ENCODE measurements at places on chromosomes 6 and 20.
A peak's percentile ranks its signal among the peaks of the same experiment; 100 is the strongest.

- DNase-seq: no peak
Measured at GRCh38 chr20:23826541-23827021, at the start of gene CST2. Gene CST2 (minus strand): TSS chr20:23826729. CDS start chr20:23826660, 69 bp downstream.

DNA sequence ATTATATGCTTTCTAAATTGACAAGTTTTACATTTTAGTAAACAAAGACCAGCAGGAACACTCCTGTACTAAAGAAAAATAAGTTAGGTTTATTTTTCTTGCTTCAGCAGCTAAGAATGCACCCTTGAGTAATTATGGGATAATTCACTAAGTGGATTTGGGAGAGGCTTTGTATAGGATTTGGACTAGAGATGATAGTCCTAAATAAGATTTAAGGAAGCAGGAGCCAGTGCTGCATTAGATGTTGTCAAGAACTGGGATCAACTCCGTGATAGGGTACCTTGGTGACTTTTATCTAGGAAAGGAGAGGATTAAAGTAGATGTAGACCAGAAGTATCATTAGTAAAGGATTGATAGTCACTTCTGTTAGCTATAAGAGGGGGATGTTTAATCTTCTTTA is 4.1 kb upstream of the C6orf141 start:
- no peak for DNase-seq

- DNase-seq: no peak
Measured at GRCh38 chr6:115078555-115078954, 735.7 kb upstream of the HS3ST5 start.

- no peak for DNase-seq
Measured at GRCh38 chr20:9148291-9148690, 79.4 kb downstream of the PLCB4 start.

DNA sequence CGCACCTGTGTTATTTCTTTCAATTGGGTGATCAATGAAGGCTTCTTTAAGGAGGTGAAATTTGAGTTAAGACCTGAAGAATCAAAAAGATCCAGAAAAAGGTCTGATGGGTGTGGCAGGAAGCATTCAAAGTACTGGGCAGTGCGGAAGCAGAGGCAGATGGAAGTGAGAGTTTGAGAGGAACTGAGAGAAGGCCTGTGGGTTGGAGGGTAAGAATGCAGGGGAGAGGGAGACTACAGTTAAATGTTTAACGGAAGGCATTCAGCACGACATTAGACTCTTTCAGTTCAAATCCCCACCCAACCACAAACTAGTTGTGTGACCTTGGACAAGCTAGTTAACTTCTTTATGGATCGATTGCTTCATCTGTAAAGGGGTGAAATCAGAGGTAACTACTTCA is 50.5 kb upstream of the GCM1 start:
- no peak for DNase-seq

GRCh38 chr20:25484911-25485511 is 77.5 kb downstream of the GINS1 start:
- peak; percentile 4 for DNase-seq

GRCh38 chr6:106113256-106113959 is 27.3 kb downstream of the PRDM1 start:
- DNase-seq: peak; percentile 63

- no peak for DNase-seq
Measured at GRCh38 chr6:154412106-154412820, 55.7 kb upstream of the IPCEF1 start.

- DNase-seq: no peak
Measured at GRCh38 chr20:13857304-13857703, 72.5 kb downstream of the NDUFAF5 start.

- no peak for DNase-seq
Measured at GRCh38 chr6:138429761-138430160, 25.7 kb downstream of the HEBP2 start.

- no peak for DNase-seq
Measured at GRCh38 chr6:15555101-15556038, 107.5 kb downstream of the DTNBP1 start.

DNA sequence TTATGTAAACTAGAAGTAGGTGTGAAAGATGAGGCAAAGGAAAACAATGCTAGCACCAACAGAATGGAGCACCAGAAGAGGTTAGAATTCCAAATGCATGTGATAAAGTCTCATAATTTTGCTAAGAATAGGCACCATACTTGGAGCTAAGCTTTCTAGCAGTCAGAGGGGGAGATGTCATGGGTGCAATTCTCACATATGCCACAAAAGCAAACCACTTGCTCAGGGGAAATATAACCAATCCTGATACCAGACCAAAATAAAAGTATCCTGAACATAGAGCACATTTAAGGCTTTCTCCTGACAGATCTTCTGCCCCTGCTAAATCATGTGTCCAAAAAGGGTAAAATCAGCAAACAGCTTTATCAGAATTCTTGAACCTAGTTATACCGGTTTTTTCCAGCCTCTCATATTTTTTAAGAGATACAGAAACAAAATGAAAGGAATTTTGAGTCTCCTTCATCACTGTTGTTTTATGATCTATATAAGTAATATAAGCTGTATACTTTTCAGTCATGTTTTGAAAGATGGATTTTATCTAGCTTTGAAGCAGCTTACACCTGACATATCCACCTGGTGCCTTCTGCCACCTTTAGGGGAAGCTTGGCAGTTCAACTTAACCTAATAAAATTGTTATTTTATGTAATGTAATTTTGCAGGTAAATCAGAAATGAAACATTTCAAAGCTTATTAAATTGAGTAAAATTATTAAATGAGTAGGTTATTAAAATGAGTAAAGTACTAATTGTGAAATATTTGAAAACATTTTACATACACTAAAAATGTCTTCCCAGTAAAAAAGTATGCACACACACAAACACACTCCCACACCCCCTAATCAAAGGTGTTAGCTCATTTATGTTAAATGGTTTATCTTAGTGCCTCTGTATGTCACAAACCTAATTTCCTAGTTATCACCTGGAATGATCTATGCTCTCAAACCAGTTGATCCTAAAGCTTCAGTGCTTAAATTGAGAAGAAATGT is 2.8 kb downstream of the SPO11 start:
- no peak for DNase-seq

GRCh38 chr20:61611401-61612180 is 359.5 kb downstream of the CDH4 start:
- DNase-seq: no peak

DNA sequence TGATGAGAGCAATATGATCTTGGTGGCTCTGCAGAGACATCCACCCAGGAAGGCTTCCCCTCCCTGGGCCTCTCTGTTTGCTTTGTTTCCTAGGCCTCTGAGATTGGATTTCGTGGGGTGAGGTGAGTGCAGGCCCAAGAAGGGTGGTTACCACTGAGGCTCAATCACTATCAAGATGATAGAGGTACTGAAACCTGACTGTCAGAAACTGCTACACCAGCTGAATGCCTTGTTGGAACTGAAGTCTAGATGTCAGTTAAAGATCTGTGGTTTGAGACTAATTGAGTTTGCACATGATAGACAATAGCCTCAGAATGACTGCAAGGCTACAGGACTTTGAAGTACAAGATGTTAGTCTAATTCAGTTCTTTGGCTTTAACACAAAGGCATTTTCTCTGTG is 15.2 kb downstream of the VNN1 start:
- peak; percentile 25 for DNase-seq

- peak; percentile 39 for DNase-seq
Measured at GRCh38 chr6:70706491-70707123, 38.9 kb downstream of the SMAP1 start.
